ENCODE measurements at places on chromosomes 2 and 18.

DNA sequence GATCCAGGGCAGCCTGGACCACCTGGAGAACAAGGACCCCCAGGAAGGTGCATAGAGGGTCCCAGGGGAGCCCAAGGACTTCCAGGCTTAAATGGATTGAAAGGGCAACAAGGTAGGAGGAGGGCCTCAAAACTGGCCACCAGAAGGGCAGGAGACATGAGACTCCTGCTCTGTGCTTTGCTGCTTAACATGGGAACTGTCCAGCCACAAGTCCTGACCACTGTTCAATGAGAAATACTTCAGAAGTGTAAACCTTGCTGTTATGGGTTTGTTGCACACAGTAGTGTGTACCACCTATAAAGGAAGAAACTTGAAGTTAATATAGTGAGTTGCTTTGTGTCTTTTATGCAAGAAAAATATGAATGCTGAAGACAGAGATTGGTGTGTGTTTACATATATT is 44.2 kb upstream of the MFF start:
- no peak for DNase-seq

DNA sequence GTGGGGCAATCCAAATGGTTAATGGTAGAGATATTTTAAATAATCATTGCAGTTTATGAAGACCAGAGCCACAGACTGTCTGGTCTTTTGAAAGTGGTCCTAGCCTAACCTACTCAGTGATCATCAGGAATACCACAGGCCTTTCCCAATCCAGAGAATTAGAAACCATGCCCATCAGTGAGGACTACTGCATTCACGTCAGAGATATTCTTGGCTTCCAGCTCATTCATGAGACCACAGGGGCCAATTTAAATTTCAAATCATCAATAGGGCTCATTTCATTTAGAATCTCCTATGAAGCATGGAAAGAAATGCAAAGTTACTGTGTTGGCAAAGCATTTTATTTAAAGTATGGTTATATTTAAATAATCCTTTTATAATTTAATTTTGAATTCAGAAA is 362.3 kb upstream of the KCNJ3 start:
- DNase-seq = no peak

GRCh38 chr2:217995731-217996231 is 7.0 kb downstream of the TNS1 start:
- DNase-seq = no peak

GRCh38 chr18:63079114-63079513 is 240.5 kb downstream of the BCL2 start:
- DNase-seq = no peak

DNA sequence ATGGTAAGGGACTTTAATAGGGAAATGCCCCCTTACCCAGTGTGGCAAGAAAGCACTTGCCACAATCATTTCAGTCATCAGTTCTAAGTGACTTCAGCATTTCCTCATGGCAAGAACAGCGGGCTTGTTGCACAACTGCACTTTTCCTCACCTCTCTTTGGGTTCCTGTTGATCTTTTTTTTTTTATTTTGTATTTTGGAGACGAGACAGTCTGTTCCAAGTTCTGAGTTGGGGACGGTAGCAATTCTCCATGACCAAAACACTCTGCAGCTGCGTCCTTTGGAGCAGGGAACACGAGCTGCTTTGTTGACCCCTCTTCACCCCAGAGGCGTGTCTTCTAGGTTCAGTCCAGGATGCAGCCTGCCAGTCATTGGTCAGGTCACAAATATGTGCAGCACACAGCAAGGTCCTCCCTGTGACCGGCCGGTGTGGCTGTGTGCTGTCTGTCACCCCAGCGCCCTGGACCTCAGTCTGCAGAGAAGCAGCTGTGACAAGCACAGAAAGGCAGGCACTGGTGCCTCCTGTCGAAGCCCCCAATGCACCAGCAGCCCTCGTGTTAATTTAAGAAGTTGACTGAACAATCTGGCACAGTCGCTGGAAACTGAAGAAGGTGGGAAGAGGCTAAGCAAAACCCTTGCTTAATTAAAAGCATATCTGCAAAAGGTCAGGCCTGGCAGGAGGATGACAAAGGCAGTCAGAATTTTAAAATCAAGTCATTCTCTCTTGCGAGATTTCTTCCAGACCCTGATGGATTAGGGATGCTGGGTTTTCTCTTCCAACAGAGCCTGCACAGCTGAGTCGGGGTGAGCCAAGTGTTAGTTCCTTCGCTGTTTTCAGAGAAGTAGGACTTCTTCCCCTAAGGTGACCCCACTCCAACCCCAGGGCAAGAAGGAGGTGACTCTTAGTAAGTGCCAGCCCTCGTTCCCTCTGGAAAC is 96.7 kb upstream of the COPS8 start:
- no peak for DNase-seq

- DNase-seq = no peak
Measured at GRCh38 chr2:9143264-9143815, 63.3 kb upstream of the ASAP2 start.

GRCh38 chr2:182586426-182586825 is 129.6 kb upstream of the DNAJC10 start:
- DNase-seq = no peak

- no peak for DNase-seq
Measured at GRCh38 chr2:217849154-217849975, 153.4 kb downstream of the TNS1 start.

GRCh38 chr18:77001041-77001440 is 131.5 kb downstream of the MBP start:
- DNase-seq = no peak

- DNase-seq = no peak
Measured at GRCh38 chr2:232421189-232421785, 14.6 kb downstream of the ALPG start.

DNA sequence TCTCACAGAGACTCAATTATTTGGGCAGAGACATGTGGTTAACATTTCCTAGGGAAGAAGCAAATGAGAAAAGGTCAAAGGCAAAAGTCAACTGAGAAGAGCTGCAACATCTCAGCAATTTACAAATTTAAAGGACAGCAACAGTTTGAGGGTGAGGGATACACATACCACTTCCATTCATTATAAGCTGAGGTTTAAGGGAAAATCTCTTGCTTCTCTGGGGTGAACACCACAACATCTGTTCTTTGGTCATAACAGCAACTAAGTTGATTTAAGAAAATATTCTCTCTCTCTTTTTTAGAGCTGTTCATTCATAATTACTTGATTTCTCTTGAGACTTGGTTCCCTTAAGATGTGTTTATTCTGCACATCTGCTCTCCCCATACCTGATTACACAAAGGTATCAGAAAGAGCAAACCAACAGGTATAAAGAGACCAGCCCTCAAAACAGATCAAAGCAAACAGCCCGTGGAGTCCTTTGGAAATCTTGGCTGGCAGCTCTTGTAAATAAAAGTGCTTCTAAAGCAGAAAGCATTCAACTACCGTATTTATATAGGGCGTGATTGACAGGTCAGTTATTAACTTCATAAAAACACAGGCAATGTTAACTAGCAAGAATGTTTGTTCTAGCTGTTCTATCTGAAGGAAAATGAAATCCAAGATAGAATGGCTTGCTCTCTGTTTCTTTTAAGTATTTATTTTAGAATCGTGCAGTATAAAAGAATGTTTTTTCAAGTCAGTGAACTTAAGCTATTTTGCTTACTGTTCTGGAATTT is 132.8 kb downstream of the THADA start:
- no peak for DNase-seq

DNA sequence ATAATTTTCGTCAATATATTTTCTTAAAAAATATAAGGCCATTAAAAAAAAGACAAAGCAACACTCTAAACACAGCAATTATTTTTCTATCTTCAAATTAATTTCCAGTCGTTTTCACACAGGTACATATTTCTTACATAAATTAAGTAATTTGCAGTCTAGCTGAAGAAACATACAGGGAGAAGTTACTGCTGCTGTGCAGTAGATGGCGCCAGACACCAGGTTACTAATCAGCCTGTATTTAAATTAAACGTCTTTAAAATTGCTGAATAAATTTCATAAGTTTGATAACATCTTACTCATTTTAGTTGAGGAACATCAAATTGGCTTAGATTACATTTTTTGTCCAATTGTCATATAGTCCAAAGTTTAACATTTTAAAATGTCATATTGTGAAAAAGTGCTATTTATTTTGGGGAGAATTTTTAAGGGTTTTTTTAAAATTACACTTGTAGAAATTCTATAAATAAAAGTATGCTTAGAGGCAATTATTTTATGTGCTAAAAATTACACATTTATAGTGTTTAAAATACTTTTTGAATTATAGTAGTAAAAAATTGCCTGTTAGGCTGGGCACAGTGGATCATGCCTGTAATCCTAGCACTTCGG is 88.4 kb downstream of the PMAIP1 start:
- peak; percentile 21 for DNase-seq

GRCh38 chr2:63425606-63426005 is 162.7 kb downstream of the WDPCP start:
- DNase-seq = no peak

DNA sequence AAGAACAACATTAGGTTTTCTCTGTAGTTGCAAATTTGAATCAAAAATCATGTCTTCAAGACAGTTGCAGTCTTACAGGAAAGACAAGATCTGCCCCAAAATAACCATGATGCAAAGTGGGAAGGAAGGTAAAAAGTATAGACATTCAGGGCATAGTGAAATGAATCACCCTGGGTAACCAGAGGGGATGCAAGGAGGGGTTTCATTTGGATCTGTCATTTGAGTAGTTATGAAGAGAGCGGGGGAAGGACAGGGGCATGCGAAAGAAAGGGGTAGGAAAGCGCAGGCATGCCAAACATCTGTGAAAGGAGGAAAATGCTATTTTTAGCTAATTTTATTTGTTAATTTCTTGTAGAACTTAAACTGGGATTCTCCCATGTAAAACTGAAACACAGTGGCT is 219.1 kb upstream of the BOD1L2 start:
- no peak for DNase-seq

- DNase-seq = no peak
Measured at GRCh38 chr2:119429225-119429981, 2.3 kb upstream of the TMEM37 start.

- DNase-seq = no peak
Measured at GRCh38 chr2:67667054-67667908, 270.1 kb downstream of the ETAA1 start.

GRCh38 chr2:11492244-11492643 is 26.3 kb upstream of the E2F6 start:
- DNase-seq = no peak

Measured in stimulated activated CD4-positive, alpha-beta T cell treated with anti-CD3 and anti-CD28 coated beads, Interleukin-1b, Interleukin-23, amount 100 ng/mL, for 1 hour (primary cell).